MCF 10A (cell line): ENCODE measurements at places on chromosomes 16 and 17. TPM values are rescaled to one million over a fixed set of nuclear protein-coding genes. Genes with fewer than 3 reads are reported as not detected.

- no peaks in the 10 kb centered on the region for H3K4me1 ChIP-seq
- peaks cover 19% of the 10 kb centered on the region for H3K27me3 ChIP-seq
- no peaks in the 10 kb centered on the region for H3K36me3 ChIP-seq
These were observed 14.4 kb upstream of the GNG13 start for GRCh38 chr16:814974-815373.

GRCh38 chr17:39812466-39812865 lies 51.6 kb downstream of the IKZF3 start:
- no peak overlapping the region for H3K4me3 ChIP-seq
- no peaks in the 10 kb centered on the region for H3K4me1 ChIP-seq
- H3K27ac ChIP-seq, result no peak overlapping the region
- DNase-seq, result no peak
- no peaks in the 10 kb centered on the region for H3K36me3 ChIP-seq
- H3K27me3 ChIP-seq, result peaks cover 80% of the 10 kb centered on the region

DNA sequence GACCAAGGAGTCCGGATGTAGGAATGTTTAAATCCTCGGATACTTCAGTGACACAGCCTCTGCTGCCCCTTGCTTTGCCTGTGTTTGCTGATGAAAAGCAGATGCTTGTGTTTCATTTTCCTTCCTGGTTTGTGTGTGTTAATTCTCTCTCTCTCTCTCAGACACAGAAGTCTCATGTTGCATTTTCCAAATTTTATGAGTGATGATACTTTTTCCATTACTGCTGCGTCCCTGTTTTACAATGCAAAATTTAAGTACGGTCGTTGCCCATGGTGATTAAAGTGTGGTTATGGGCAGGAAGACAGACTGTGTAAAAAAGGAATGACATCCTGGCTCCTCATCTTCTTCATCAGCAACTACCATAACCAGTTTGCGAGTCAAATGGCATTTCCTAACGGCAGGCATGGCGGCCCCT lies 5.7 kb downstream of the RMI2 start:
- H3K4me3 ChIP-seq, result no peak overlapping the region
- peaks cover 12% of the 10 kb centered on the region for H3K4me1 ChIP-seq
- H3K27ac ChIP-seq, result no peak overlapping the region

The SCO1 gene
- total RNA-seq, result 55.8 and 58.8 TPM in 2 replicates

- H3K27me3 ChIP-seq, result no peaks in the 10 kb centered on the region
- no peak for DNase-seq
- no peak overlapping the region for H3K27ac ChIP-seq
- H3K4me3 ChIP-seq, result no peak overlapping the region
- H3K36me3 ChIP-seq, result peaks cover 61% of the 10 kb centered on the region
These were observed 16.2 kb downstream of the CLUH start for GRCh38 chr17:2695243-2695960.

DNA sequence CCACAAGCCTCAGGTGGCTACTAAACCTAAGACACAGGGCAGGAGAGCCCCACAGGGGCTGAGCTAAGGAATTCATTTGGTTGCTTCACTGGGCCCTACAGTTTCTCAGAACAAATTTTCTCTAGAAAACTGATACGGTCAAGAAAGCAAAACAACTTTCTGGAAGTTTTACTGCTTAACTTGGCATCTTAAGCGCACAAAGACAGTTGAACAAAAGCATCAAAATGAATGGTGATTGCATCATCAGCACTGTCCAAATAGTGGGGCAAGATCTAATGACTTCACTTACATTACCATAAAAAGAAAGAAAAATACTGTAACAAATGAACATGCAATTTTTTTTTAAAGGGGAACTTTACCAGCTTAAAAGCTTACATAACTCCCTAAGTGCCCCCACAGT lies 47.6 kb downstream of the XPO6 start:
- H3K4me3 ChIP-seq, result no peak overlapping the region
- H3K36me3 ChIP-seq, result peaks cover 71% of the 10 kb centered on the region
- H3K4me1 ChIP-seq, result peaks cover 12% of the 10 kb centered on the region
- DNase-seq, result peak; percentile 43
- no peaks in the 10 kb centered on the region for H3K27me3 ChIP-seq

DNA sequence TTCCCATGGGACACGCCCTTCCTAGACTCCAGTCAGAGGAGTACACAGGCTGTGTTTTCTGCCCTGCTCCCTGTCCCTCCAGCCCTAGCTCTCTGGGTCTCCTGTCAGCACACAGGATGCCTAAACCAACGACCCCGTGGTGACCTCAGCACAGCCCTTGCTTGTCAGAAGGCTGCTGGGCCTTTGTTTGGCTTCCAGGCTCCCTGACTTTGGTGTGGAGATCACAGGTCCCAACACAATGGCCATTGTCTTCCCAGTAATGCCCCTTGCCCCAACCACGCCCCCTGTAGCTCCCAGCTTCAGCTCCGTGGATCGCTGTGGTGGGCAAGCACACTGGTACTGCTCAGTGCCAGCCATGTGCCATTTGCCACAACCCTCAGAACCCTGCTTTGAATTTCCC lies 15.0 kb downstream of the HNF1B start:
- no peaks in the 10 kb centered on the region for H3K4me1 ChIP-seq
- no peak for DNase-seq
- no peak overlapping the region for H3K4me3 ChIP-seq
- no peaks in the 10 kb centered on the region for H3K36me3 ChIP-seq
- no peaks in the 10 kb centered on the region for H3K27me3 ChIP-seq

The CTNS gene
- total RNA-seq, result 7.1 and 11.4 TPM in 2 replicates

DNA sequence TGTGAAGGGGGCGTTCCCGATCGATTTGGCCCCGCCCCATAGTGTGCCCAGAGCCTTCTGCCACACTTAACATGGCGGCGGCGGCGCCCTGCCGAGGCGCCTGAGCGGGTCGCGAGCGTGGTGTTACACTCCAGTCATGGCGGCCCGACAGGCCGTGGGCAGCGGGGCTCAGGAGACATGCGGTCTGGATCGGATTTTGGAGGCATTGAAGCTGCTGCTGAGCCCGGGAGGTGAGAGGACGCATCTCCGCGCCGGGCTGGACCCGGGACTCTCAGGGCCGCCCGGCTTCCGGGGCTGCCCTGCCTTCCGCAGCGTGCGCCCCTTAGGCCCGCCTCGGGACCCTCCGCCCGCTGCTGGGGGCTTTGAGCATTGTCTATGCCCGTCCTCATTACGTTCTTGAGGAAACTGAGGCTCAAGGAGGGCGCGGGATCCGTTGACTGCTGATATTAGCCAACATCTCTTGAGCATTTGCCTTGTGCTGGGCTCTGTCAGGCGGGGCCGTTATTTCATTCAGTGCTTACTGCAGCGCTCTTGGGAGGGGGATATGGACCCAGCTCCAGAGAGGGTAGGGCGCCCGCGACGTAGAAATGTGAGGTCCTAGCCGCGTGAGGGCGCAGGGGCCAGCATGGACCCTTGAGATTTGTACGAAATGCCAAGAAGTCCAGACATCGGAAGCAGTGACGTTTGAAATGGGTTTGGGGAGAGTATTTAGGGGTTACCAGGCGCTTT lies at the start of gene TANGO6:
TSS of gene TANGO6 (plus strand) at position 50 of the 729 bp plus-strand sequence. CDS start at position 137, 87 bp downstream.
- H3K27me3 ChIP-seq, result no peaks in the 10 kb centered on the region
- peak within 1 kb of the TSS; percentile 82 for H3K27ac ChIP-seq
- H3K36me3 ChIP-seq, result no peaks in the 10 kb centered on the region
- H3K4me1 ChIP-seq, result peaks cover 10% of the 10 kb centered on the region
- DNase-seq, result peak; percentile 79

GRCh38 chr16:30644334-30644830 lies 6.4 kb upstream of the PRR14 start:
- no peaks in the 10 kb centered on the region for H3K4me1 ChIP-seq
- H3K4me3 ChIP-seq, result no peak overlapping the region
- H3K36me3 ChIP-seq, result no peaks in the 10 kb centered on the region
- no peaks in the 10 kb centered on the region for H3K27me3 ChIP-seq
- DNase-seq, result no peak
